ENCODE measurements at places on chromosomes 11 and 22. TPM values are rescaled to one million over a fixed set of nuclear protein-coding genes. Genes with fewer than 3 reads are reported as not detected.

USP28 gene
- 28.9 TPM for total RNA-seq

GRK3 gene
- total RNA-seq: 10.2 TPM

HORMAD2 gene
- total RNA-seq: 6.9 TPM

MS4A4A gene
- total RNA-seq: 10.6 TPM

TSKU gene
- total RNA-seq: 71.2 TPM

TRPC6 gene
- 1.1 TPM for total RNA-seq

GAB4 gene
- 3.4 TPM for total RNA-seq

EI24 gene
- total RNA-seq: 118 TPM

CCDC89 gene
- 3.6 TPM for total RNA-seq

OR8J3 gene
- not detected for total RNA-seq

NEU3 gene
- 19.4 TPM for total RNA-seq

CABP2 gene
- total RNA-seq: not detected

C11orf87 gene
- not detected for total RNA-seq

FLRT1 gene
- total RNA-seq: 0.57 TPM

MMP11 gene
- 26.6 TPM for total RNA-seq

DNA sequence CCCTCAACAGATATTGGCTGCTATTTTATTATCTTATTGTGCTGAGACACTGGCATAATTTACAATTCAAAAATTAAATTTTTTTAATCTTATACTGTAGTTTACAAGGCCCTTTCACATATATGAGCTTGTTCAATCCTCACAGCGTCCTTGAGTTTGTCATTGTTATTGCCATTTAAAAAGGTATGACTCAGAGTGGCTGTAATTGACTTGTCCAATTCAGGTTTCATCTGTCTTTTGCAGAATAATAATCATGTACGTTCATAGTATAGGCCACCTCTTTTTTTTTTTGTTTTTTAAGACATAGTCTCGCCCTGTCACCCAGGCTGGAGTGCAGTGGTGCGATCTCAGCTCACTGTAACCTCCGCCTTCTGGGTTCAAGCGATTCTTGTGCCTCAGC is 11.5 kb downstream of the PTPRJ start:
- DNase-seq: no peak

DNA sequence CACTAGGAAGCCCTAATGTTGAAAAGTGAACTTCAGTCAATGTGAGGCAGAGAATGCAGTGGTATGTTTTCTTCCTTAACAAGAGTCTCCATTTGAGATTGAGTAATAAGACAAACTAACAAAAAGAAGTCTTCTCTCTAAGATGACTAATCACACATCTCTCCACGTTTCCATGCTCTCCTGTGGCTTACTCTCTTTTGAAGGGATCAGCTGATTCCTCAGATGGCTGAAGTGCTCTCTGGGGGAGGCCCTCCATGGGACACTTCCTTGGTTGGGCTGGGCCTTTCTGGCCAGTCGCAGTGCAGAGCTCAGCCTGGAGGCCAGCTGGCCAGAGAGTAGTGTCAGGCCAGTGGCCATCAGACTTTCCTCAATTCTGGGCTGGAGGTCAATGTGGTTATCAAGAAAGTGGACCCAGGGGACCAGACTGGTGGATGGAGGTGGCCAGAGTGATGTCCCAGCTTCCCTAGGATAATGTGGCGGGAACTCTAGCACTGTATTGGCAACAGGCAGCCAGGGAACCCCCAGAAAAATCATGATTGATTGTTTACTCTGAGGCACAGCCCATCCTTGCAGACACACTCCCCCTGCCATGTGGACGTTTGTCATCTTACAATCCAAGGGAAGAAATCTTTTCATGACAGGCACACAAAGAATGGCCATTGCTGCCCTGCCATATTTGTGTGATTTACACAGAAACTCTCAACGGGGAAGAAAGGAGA is 14.5 kb downstream of the CSRP3 start:
- DNase-seq: no peak

DNA sequence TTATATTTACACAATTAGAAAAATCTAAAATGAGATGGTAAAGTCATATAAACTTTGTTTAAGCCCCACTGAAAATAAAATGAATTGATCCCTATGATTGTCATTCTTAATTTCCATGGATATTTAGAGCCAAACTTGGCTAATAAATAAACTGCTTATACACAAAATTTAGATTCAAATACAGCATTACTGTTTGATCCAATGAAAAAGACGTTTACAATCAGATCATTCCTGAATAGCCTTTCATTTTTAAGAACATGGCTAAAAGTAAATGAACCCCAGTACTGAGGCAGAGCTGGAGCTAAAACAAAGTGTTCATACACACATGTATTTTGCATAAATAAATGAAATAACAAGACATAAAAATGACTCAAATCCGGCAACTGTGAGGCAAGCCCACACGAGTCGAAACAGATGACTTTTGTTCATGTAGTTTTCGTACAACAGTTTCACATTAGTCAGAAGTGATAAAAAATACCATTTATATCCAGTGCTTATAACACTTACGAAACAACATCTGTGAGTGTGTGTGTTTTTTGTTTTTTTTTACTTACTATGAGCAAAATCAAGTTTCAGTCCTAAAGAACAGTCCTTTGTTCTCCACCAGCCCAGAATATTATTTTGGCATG is 386.5 kb downstream of the SOX6 start:
- DNase-seq: no peak

DNA sequence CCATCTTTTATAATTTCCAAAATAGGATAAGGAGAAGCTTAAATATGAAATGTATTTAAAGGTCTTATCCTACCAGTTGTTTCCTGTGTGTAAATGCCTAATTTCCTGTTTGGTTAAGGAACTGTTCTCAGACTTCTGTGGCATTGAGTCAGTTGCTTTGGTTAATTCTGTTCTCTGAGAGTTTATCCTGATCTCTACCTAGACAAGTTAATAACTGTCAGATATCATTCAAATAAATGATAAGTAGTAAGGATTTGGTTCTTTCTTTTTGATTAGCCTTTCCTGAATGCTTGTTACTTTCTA is 39.5 kb downstream of the CTNND1 start:
- no peak for DNase-seq

DNA sequence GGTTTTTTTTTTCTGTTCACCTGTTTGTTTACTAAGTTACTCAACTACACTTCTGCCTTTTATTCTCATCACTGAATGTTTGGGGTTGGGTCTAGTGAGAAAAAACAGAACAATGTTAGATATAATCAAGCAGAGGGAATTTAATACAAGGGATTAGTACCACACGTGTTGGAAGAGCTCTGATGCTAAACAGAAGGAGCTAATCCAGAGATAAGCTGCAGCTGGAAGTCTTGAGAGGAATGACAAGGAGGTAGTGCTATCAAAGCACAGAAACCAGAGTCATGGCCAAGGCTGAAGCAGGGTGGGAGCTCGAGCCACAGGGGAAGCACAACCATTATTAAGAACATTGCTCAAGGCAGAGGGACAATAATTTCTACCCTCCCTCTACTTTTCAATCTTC is 604.1 kb upstream of the ANO5 start:
- DNase-seq: no peak

- DNase-seq: no peak
Observed at GRCh38 chr11:124069429-124070401, 28.6 kb upstream of the OR10G7 start.

DNA sequence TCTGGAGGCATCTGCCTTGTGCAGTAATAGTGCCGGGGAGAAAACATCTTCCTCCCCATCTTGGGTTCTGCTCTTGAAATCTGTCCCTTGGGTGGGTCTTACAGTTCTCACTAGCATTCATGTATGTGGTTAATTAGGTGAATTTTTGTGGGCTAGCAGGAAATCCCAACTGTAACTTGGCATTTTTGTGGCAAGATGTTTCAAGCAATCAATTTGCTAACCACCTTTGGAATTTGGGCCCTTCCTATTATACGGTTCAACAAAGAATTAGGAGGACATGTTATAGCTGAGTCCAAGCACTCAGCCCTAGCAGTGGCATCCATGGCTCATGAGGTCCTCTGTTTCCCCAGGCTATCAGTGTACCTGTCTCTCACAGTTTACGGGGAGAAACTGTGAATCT is 89.1 kb upstream of the MTNR1B start:
- no peak for DNase-seq

- DNase-seq: no peak
Observed at GRCh38 chr11:17550450-17551346, 3.6 kb downstream of the OTOG start.

GRCh38 chr11:4543561-4543960 is 1.4 kb upstream of the OR52M1 start:
- no peak for DNase-seq

DNA sequence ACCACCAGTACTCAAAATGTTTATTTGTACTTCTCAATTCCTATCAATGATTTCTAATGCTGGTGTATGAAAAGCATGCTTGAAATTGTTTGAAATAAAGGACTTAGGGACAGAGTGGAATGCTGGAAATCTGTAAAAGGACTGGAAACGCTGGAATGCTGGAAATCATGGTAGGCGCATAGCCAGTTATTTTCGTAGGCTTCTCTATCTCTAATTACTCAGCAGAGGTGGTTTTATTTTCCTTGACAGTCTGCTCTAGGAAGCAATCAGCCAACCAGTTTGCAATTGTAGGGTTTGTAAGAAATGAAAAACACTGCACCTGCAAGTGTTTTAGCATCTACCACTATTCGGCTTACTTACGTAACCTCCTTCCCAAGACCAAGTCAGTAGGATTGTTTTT is 788 bp downstream of the LIN7C start:
- DNase-seq: no peak

GRCh38 chr22:20847318-20847822 is 11.2 kb downstream of the PI4KA start:
- DNase-seq: no peak

- DNase-seq: no peak
Observed at GRCh38 chr11:70527429-70528045, 129.2 kb downstream of the CTTN start.

DNA sequence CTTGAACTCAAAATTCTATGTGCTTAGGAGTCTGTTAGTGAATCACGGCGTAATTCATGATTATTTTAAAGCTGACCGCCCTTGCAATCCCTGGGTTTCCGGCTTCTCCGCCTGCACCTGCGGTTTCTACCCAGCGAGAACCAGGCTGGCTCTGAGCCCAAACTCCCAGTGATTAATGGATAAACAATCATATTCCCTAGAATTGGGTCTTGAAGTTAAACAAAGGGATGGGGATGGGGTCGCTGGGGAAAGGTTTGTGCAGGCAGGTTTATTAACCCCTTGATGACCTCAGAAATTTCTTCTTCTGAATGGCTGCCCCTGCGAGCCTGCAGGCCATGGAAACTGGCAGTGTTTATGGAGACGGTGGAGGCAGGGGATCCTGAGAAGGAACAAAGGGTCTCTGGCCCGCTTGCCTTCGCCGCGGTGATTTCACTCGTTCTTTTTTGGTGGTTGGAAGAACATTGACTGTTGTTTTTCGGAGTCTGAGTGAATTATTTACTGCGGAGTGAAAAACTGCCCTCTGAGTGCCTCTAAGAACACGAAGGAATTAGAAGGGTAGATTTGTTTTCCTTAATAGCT is 1000.3 kb downstream of the BRD1 start:
- no peak for DNase-seq

DNA sequence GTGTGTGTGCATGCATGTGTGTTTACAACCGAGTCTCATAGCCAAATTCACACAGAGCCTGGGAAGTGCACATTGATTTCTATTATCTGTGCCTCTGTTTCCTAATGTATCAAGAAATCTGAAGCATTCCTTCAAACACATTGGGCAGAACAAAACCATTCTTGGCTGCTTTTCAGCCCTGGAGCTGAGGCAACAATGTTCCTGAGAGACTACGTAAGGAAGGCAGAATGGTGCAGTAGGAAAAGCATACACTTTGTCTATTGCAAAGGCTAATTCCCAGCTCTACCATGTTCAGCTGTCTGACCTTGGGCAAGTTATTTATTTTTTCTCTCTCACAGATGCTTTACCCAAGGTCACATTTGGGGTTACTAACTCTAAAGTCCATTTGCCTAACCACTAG is 575.5 kb downstream of the SOX6 start:
- no peak for DNase-seq

- no peak for DNase-seq
Observed at GRCh38 chr11:135001581-135001980, 589.5 kb upstream of the B3GAT1 start.

- no peak for DNase-seq
Observed at GRCh38 chr11:25485315-25485714, 846.6 kb upstream of the ANO3 start.

- no peak for DNase-seq
Observed at GRCh38 chr22:29663180-29663821, 56.5 kb upstream of the CABP7 start.

GRCh38 chr11:130403271-130403804 is 25.1 kb downstream of the ADAMTS8 start:
- DNase-seq: no peak

GRCh38 chr11:20518323-20518834 is 81.0 kb upstream of the SLC6A5 start:
- DNase-seq: no peak

GRCh38 chr11:78099666-78100065 is 20.0 kb upstream of the NDUFC2 start:
- DNase-seq: peak; percentile 29

DNA sequence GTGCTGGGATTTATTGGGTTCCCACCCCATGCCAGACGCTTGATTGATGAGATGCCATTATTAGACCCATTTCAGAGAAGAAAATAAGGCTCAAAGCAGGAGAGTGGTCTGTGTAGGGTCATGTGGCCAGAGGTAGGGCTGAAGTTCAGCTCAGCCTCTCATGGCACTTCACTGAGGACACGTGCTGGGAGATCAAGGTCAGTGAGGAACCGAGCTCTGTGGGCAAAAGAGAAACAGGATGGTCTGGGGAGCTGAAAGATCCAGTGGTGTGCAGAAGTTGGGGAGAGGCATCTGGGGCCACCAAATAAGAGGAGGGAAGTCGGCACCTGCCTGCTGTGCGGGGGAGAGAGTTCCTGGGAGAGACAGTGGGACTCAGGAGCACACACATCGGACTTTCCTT is 19.6 kb downstream of the RHOD start:
- no peak for DNase-seq

- no peak for DNase-seq
Observed at GRCh38 chr11:113256431-113257202, 57.8 kb upstream of the TTC12 start.

GRCh38 chr11:5928271-5928670 is 13.8 kb upstream of the OR56A3 start:
- DNase-seq: no peak

- no peak for DNase-seq
Observed at GRCh38 chr11:17988465-17988864, 24.4 kb downstream of the SERGEF start.

DNA sequence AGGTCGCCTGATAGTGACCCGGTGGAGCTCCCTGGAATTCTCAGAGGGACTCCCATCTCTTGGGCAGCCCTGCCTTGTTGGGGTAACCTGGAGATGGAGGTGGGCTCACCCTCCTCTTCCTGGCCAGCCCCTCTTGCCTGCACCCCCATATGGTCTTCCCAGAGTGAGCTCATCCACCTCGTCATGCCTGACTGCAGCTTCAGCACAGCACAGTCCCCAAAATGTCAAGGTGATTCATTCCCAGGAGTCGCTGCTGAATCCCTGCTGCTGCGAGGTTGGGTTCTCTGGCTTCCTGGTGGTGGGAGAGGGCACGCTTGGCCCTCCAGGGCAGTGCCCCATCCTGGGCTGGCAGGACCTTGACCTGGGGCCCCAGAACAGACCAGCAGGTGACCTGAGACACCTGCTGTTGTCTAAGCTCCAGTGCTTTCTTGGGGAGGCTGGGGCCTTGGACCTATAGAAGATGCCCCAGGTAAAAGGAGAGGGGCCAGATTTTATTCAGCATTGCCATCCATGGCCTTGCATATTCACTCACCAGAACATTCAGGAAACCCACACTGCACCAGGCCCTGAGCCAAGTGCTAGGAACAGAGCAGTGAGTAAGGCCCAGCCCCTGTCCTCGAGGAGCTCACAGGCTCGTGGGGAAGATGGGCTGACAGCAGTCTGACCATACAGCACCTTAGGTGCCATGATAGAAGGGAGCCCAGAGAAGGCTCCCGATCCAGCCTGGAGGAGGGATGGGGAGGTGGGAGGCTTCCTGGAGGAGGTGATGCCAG is 72.9 kb downstream of the CACNA1I start:
- DNase-seq: no peak

Data from prostate gland (tissue), 2 donors.